ENCODE measurements at places on chromosomes 7 and 10.
A peak's percentile ranks its signal among the peaks of the same experiment; 100 is the strongest.

DNA sequence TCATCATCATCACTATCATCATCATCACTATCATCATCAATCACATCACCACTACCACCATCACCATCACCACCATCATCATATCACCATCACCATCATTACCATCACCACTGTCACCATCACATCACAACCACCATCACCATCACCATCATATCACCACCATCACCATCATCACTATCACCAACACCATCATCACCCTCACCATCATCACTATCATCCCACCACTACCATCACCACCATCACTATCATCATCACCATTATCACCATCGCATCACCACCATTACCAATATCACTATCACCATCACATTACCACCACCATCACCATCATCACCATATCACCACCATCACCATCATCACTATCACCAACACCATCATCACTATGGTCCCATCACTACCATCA, 539.1 kb downstream of the PTPRN2 start:
- DNase-seq, result no peak

- DNase-seq, result peak; percentile 5
These were observed 1.8 kb downstream of the KLLN start for GRCh38 chr10:87861566-87861952.

DNA sequence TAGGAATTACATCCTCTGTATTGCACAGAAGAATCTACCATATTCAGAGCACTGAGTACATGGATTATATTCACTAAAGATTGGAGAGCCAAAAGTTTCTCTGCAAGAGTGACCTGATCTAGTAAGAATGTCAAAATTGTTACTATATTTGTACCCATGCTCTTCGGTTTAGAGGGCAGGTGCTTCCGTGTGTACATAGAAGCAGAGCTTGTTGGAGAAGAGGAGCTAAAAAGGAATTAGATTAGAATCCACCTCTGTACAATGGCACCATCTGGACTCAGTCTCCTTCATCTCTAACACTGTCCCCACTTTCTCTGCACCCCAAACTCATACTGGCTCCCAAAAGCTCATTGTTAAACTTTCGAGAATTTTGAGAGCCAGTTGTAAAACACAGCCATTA, 8.3 kb downstream of the CALD1 start:
- DNase-seq, result no peak

GRCh38 chr10:98388101-98388655, 26.8 kb downstream of the PYROXD2 start:
- no peak for DNase-seq

GRCh38 chr10:101772895-101773761, 2.8 kb downstream of the FGF8 start:
- no peak for DNase-seq

GRCh38 chr10:117411479-117412399, 36.5 kb upstream of the PDZD8 start:
- DNase-seq, result no peak

DNA sequence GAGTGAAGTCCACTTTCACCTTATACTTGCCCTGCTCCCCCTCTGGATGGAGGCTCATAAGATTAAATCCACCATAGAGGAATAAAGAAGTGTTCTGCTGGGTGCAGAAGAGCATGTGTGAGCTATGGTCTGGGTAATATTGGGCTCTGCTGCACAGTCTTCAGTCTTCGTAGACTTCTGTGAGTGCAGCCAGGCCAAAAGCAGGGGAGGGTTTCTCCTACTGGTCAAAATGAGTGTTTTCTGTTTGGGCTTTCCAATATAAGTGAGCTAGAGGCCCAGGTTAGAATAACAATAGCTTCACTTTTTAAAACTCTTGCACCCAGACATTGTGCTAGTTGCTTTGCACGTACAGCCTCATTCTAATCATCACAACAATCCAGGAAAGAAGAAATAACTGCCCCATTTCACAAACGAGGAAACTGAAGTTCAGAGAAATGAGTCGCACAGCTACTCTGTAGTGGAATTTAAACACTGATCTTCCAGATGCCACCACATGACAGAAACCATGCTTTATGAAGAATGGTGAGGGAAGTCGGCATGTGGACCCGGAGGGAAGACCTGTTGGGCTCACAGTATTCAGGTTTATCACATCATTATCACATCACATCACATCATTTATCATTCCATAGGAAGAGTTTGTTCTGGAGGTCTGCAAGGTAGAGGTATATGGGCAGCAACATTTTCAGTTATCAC, 23.8 kb upstream of the MSMB start:
- DNase-seq, result no peak

GRCh38 chr7:985915-986741, 3.1 kb downstream of the CYP2W1 start:
- no peak for DNase-seq

DNA sequence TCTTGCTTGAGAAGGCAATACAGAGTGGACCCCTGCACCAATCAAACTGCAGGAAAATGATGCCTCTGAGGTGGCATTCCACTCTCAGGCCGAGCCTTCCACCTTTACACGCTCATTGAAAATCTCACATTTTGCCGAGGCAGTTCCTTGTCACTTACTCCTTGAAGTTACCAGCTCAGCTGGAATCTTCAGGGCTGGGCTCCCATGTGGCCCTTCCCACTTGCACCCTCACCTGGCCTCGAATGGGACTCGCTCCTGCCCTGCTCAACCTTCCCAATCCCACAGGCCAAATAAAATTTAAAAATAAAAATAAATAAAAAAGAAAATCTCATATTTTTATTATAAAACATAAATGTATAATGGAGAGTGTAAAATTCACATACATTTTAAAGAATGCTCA, 790.7 kb upstream of the COBL start:
- no peak for DNase-seq

DNA sequence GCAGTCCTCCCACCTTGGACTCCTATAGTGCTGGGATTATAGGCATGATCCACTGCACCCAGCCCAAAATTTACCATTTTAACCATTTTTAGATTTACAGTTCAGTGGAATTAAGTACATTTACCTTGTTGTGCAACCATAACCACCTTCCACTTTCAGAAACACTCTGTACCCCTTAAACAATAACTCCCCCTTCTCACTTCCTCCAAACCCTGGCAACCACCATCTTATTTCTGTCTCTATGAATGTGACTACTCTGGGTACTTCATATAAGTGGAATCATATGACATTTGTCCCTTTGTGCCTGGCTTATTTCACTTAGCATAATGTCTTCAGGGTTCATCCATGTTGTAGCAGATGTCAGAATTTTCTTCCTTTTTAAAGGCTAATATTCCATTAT, 33.6 kb downstream of the SUFU start:
- DNase-seq, result no peak

DNA sequence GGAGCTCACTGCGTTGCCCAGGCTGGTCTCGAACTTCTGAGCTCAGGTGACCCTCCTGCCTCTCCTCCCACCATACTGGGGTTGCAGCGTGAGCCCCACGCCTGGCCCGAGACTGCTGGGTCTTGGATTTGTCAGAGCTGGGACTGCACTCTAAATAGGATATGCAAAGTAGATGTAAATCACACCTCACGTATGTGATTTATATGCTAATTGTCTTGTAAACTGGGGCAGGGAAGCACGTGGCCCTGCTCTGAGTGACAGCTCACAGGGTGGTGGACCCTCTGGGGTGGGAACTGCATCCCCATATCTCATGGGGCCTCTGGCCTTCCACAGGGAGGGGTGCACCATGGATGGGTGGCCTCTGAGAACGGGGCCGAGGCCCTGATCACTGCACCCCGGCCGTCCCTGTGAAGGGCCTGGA, 34.1 kb downstream of the GET4 start:
- no peak for DNase-seq

DNA sequence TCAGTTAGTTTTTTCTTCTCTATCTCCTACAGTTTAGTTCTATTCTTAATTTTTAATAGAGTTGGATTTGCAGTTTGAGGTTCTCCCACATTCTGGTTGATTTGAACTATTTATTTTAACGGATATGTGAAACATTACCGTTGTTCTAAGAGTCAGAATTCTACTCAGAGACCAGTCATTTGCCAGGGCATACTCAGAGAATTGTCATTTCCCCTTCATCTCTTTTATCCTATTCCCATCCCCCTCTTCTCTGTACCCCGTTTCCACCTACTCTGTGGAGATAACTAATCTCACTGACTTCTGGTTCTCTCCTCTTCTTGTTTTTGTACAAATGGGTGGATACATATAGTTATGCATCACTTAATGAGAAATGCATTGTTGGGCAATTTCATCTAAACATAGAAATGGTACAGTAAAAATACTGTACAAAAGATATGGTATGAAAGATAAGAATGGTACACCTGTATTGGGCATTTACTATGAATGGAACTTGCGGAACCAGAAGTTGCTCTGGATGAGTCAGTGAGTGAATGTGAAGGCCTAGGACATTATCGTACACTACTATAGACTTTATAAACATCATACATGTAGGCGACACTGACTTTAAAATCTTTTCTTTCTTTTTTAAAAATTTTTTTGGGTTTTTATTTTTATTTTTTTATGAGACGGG, 53.1 kb downstream of the INPP5F start:
- no peak for DNase-seq

DNA sequence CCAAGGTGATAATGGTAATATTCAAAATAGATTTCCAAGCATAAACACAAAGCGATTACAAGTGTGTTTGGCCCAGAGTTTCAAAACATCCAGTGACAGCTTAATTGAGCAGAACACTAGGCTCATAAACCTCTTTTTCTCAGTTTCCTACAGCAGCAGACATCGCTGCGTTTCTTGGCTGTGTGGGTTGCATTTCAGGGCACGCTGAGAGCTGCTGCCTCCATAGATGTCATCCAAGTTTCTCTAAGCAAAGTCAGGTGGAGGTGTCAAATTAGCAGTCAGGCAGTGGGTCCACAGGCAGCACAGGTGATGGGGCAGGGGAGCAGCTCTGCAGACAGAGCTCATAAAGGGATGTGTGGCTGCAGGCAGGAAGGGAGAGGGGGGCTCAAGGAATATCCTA, 50.5 kb upstream of the COL13A1 start:
- no peak for DNase-seq

GRCh38 chr7:132343199-132343598, 233.1 kb downstream of the PLXNA4 start:
- no peak for DNase-seq

GRCh38 chr10:88755753-88756152, 4.1 kb upstream of the LIPN start:
- no peak for DNase-seq

DNA sequence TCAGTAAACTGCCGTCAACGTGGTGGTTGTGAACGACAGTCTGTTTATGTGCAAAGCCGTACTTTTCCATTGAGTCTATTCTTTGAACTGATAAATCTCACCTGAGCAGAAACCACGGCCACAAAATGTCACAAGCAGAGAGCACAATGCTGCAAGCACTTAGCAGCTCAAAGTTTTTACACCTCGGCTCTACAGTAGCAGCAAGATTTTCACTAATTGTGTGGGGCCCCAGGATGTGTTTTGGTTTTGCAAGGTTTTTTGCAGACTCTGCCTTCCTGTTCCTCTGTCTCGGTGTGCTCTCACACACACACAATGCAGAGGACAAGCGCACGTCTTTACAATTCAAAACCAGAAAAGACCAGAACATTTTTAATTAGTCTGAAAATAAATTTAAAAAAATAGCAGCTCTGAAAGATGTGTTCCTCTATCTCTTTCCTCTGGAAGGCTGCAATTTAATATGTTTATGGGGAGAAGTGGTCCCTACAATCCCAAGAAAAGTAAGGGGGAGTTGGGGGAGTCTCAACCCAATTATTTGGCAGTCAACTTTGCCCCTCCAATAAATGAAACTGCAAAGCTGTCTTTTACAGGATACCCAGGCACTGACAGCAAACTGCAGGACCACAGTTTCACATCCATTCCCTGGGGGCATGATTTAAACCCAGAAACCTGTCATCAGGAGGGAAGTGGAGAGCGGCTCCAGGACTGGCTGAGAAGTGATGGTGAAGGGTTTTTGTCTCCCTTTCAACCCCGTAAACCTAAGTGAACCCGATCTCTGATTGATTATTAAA, 73.8 kb upstream of the SFMBT2 start:
- DNase-seq, result no peak

DNA sequence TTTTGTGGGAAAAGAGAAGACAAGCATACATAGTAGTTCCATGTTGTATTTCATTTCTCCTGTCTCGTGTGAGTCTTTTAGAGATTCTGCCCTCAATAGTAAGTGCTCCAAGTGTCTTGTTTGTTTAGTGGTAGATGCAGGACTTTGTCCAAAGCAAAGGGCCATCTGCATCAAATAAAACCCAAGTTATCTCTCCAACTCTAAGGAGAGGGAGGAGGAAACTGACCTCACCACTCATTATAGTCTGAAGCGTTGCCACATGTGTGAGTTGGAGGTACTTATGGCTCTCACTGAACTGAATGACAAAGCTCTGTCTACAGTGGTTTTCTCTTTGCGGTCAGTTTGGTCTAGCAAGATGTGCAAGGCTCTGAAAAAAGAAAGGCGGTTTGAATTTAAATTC, 272.6 kb downstream of the DOCK4 start:
- DNase-seq, result no peak

GRCh38 chr10:102109166-102110116, 10.7 kb downstream of the LDB1 start:
- DNase-seq, result no peak

- DNase-seq, result no peak
These were observed 386.5 kb upstream of the AUTS2 start for GRCh38 chr7:69211739-69212138.

- DNase-seq, result no peak
These were observed 421.4 kb downstream of the SDK1 start for GRCh38 chr7:3722396-3722922.

DNA sequence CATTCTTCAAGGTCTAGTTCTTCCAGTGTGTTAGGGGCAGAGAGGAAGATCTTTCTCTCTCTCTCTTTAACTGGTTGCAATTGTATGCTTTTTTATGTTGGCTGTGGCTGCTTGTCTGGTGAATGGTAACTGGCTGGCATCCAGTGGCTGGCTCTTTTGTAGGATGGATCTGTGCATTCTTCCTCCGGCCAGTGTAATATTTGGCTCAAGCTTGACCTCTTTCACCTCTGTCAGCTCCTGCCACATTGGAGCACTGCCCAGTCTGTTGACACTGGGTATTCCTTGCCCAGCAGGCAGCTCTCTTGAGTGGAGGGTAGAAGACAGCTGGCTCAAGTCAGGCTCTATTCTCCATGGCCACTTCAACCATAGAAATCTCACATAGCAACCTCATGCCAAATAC, 528.3 kb downstream of the PHTF2 start:
- DNase-seq, result no peak

DNA sequence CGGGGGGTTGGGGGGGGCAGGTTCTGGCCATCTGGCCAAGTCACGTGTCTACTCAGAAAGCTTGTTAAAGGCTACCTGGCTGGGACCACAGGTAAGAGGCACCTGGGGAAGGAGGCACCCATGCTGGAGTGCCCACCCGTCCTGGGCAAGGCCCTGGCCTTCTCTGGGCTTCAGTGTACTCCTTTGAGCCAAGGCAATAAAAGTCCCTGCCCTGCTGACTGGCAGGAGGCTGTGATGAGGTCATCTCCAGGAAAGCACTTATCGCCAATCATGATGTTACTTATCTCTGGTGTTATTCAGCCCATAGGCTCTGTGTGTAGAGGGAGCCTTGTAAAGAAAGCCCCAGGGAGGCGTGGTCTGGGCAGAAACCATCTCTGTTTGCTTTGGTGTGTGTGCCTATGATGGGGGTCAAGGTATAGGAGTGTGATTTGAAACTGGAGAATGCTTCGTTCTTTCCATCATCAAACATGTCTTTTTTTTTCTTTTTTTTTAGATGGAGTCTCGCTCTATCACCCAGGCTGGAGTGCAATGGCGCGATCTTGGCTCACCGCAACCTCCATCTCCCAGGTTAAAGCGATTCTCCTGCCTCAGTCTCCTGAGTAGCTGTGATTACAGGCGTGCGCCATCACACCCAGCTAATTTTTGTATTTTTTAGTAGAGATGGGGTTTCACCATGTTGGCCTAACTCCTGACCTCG, 2.5 kb upstream of the CLDN4 start:
- DNase-seq, result no peak

GRCh38 chr7:33444511-33444910, 315.1 kb downstream of the BBS9 start:
- no peak for DNase-seq
